ENCODE measurements at places on chromosomes 1 and 21. TPM values are rescaled to one million over a fixed set of nuclear protein-coding genes. Genes with fewer than 3 reads are reported as not detected.

Gene SYNC
- 6.2 TPM for polyA plus RNA-seq

Gene FCRLA
- 0.23 TPM for polyA plus RNA-seq

Gene GBP6
- polyA plus RNA-seq: 0.05 TPM

Gene CELF3
- polyA plus RNA-seq: 0.14 TPM

All from left renal pelvis (tissue), 4 donors.